Putamen (tissue), 1 donor: ENCODE measurements at places on chromosomes 3 and 15.

- DNase-seq: no peak
Observed at GRCh38 chr3:132034097-132034485, 723 bp downstream of the CPNE4 start.

GRCh38 chr3:106570426-106570825, 701.6 kb upstream of the CBLB start:
- no peak for DNase-seq

DNA sequence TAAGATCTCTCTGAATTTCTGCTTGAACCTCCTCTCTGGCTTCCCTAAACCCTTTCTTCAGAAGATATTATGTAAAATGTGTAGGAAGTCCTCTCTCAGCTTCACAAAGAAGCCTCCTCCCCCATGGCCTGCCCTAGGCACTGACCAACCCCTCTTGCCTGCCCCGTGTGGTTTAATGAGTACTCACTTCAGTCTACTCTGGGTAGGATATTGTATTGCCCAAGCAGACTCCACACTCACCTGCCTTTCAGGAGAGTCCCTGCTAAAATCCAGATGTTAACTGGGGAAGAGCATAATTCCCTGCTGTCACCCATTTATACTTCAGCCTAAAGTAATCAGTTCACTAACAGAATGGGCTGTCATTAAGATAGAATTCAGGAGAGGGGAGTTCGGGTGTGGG, 2.6 kb upstream of the AGBL1 start:
- no peak for DNase-seq

DNA sequence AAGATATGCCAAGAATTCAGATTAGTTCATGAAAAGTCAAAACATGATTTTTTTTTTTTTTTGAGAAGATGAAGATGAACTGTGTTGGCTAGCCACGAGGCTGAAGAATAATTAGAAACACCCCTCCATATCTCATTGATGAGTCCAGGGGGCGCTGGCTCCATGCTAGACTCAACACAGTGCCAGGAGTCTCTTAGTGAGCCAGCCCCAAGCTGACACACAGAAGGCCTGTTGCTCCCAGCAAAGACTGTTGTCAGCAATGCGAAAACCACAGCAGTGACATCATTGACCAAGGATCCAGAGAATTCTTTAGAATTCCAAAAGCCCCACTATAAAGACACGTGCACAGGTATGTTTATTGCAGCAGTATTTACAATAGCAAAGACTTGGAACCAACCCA, 185.2 kb downstream of the ANXA2 start:
- no peak for DNase-seq

DNA sequence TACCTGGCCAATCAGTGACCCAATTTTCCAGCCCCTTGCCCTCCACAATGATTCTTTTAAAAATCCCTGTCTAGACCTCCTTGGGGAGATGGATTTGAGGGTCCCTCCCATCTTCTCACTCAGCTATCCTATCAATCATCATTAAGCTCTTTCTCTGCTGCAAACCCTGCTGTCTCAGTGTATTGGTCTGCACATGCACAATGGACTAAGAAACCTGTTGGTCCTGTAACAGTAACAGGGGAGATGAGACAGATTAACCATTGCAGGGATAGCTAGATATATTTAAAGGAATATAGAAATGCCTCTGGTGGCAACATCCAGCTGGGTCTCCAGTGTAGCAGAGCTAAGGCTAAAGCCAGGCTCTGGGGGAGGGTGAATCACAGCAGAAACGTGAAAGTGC, 74.6 kb upstream of the CHRNA7 start:
- no peak for DNase-seq

DNA sequence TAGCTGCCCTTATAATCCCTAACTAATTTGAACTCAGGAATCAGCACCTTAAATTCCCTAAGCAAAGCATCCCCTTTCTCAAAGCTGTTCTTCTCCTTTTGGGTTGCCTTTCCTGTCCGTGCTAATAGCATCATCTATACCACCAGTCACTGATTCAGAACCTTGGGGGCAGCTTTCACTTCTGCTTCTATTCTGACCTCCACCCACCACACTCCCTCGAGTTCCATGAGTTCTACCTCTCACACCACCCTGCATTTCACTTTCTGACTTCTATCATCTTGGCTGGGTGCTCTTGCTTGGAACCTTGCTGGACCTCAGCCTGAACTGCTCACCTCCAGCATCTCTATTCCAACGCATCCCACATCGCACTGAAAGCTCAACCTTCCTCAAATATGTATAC, 55.4 kb upstream of the KCNMB2 start:
- DNase-seq: no peak

DNA sequence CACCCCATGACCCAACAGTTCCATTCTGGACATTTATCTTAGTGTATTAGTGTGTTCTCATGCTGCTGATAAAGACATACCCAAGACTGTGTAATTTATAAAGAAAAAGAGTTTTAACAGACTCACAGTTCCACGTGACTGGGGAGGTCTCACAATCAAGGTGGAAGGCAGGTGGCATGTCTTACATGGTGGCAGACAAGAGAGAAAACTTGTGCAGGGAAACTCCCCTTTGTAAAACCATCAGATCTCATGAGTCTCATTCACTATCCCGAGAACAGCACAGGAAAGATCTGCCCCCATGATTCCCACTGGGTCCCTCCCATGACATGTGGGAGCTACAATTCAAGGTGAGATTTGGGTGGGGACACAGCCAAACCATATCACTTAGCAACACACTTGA, 21.6 kb upstream of the GPD1L start:
- no peak for DNase-seq

DNA sequence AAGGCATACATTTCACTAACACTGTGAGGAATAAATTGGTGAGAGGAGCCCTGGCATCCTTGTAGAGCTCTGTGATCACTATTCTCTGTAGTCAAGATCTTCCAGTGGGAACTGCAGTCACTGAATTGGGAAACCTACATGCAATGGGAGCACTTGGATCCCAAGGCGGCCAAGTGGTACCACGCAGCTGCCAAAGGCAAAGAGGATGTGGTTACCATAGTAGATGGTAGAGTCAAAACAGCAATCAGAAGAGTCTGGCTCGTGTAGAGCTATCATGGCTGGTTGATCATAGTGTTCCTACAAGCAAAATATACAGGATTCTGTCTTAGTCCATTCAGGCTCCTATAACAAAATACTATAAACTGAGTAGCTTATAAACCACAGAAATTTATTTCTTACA, 849.7 kb downstream of the ROBO2 start:
- DNase-seq: no peak

DNA sequence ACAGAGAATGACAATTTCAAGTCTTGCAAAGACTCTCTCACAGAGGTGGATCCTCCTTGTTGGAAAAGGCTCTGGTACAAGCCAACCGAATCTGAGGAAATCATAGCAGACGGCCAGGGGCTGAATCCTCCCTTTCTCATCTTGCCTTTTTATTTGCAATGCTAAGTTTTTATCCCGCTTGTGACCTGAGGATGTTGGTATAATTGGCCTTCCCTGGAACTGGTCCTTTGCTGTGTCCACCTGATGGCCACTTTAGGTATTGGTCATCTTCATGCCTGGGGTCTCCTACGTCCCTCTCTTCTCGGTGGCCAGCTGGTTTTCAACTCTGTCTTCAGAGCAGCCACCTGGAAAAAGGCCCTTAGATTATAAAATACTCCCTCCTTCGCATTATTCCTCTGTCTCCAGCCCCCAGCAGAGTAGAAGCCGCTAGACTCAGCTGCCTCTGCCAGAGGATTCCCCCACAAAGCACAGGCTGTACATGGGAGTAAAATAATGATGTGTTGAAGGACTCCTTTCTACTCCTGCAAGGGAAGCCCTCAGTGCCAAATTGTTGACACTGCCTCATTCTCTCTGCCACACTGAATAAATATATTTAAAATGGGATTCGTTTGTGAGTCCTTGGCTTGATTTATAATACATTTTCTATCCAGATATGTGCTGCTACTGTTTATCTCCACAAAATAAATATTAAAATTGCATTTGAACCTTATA, 208.9 kb upstream of the CFAP20DC start:
- no peak for DNase-seq

- DNase-seq: no peak
Observed at GRCh38 chr15:38325648-38325990, 73.0 kb downstream of the SPRED1 start.

DNA sequence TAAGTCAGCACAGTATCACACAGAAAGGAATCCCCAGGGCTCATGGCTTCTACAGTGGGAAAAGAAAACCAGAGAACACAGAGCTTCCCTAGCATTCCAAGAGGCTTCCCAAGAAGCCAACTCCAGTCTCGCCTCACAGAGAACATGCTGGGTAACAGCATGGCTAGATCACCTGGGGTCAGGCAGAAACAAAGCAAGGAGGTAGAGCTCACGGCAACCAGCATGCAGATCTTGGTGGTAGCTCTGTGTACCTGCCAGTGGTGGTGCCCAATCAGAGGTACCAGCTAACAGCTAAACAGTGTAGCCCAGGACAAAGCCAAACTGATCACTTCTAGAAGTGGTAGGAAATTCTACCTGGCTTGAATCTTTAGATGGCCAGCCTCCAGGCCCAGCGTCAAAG, 31.3 kb downstream of the POLQ start:
- no peak for DNase-seq

DNA sequence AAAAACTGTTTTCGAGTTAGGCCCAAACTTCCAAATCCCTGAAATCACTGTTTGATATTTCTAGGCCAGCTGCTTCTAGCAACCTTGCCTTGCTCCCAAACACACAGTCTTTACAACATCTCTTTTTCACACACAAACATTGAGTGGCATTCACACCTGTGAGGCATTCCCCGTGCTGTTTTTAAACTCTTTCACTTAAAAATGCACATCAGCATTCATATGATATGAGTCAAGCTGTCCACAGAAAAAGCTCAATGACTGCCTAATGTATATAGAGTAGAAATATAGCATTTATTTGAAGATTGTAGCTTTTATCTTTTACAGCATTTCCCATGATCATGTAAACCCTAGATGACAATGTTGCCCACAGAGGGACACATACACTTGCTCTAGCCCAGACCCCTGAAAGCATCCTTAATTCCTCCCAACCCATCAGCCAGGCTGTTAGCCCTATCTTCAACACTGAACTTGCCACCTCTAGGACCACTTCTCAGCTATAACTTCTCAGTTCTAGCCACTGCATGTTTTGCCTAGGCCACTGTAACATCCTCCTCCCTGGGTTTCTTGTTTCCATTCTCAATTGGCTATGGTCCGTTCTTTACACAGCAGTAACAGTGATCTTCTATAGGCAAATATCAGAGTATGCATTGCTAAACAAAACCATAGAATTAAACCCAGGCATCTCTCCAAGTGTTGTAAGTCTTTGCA, 782.6 kb downstream of the DIPK2A start:
- no peak for DNase-seq

- DNase-seq: no peak
Observed at GRCh38 chr15:47678040-47678439, 39.3 kb upstream of the SEMA6D start.

DNA sequence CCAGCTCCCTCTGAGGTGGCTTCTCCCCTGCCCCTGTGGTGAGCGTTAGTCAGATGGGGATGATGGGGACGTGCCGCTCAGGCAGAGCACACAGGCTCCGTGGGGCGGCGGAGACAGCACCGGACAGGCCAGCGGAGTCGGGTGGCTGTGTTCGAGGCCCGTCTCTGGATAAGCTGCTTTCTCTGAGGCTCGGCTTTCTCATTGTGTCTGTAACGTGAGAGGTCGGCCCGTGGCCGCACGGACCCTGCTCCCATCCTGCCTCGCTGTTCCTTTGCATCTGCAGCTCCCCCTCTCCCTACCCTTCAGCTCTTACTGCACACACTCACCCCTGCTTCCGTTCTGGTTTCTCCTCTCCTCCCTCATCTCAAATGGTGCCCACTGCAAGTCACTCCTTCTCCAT, 62.5 kb downstream of the FAM43A start:
- no peak for DNase-seq

GRCh38 chr3:87975716-87976115, 83.1 kb downstream of the CGGBP1 start:
- DNase-seq: no peak

GRCh38 chr3:155553780-155554179, 191.1 kb downstream of the PLCH1 start:
- no peak for DNase-seq

GRCh38 chr15:72217216-72217615, 13.8 kb downstream of the PKM start:
- DNase-seq: no peak

DNA sequence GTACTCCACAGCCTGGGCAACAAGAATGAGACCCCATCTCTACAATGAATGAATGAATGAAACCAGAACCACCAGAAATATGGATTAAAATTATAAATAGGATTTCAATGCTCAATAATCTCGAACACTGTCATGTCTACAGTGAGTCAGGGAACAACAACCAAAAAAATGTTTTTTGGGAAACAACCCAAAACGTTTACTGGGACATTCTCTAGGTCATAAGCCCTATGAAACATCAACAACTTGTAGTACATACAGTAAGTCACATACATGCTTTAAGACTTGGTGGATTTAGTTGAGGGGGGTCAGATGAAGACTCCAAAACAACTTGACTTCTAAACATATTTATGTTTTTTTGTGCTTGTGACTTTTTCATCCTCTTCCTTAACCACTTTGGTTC, 511.2 kb downstream of the FOXP1 start:
- DNase-seq: no peak

DNA sequence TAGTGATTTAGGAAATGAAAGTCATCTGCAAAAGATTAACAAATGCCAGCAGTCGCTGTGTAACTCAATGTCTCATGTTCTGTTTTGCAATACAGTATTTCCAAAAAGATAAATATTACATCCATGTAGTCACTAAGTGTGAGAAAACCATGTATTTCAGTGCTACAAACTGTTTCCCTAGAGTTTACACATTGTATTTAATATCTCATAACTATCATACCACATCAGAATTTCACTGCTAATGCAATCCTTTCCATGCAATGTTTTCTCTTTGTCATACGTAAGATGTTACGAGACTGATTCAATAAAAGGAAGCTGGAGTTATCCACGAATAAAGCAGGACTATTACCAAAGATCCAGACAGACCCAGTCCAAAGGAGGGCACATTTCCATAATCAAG, 269.4 kb downstream of the GBE1 start:
- DNase-seq: no peak

GRCh38 chr15:49035825-49036224, 10.4 kb downstream of the SECISBP2L start:
- DNase-seq: no peak

- DNase-seq: no peak
Observed at GRCh38 chr3:7667774-7668173, 806.9 kb downstream of the GRM7 start.

GRCh38 chr3:62378921-62379320, 5.6 kb upstream of the FEZF2 start:
- DNase-seq: no peak

DNA sequence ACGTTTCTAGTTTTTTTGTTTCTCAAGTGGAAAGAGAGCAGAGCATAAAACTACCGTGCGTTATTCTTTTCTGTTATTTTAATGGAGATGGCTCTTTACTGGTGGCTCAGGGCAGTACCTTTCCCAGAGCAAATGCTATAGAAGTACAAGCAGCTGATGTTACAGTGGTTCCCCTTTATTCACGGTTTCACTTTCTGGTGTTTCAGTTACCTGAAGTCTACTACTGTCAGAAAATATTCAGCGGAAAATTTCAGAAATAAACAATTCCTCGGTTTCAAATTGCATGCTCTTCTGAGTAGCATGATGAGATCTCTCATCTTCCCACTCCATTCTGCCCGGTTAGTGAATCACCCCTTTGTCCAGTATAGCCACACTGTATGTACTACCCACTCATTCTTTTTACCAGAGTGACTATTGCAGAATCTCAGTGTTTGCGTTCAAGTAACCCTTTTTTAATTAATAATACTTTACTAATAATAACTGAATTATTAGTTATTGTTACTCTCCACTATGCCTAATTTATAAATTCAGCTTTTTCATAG, 597.5 kb upstream of the ROBO2 start:
- no peak for DNase-seq
